Cardiac muscle cell (in vitro differentiated cells and primary cell): ENCODE measurements at places on chromosomes 6 and 20.

GRCh38 chr20:22453244-22454080 lies 130.9 kb downstream of the FOXA2 start:
- peaks cover 68% of the 10 kb centered on the region for H3K27me3 ChIP-seq
- H3K4me1 ChIP-seq, result no peaks in the 10 kb centered on the region
- H3K36me3 ChIP-seq, result no peaks in the 10 kb centered on the region
- no peak overlapping the region for H3K4me3 ChIP-seq
- no peak overlapping the region for H3K27ac ChIP-seq

- H3K27me3 ChIP-seq, result no peaks in the 10 kb centered on the region
- DNase-seq, result peak; percentile 70
- H3K36me3 ChIP-seq, result no peaks in the 10 kb centered on the region
- peak overlapping the region; percentile 74 for H3K27ac ChIP-seq
Observed at GRCh38 chr6:36784376-36784636, 54.9 kb downstream of the CPNE5 start.

- no peaks in the 10 kb centered on the region for H3K27me3 ChIP-seq
- no peaks in the 10 kb centered on the region for H3K4me1 ChIP-seq
- H3K36me3 ChIP-seq, result no peaks in the 10 kb centered on the region
- no peak overlapping the region for H3K27ac ChIP-seq
Observed at GRCh38 chr20:44404204-44405181, 49.0 kb downstream of the HNF4A start.

- peaks cover 14% of the 10 kb centered on the region for H3K4me1 ChIP-seq
- peak overlapping the region; percentile 14 for H3K4me3 ChIP-seq
- peak overlapping the region; percentile 77 for H3K27ac ChIP-seq
Observed at GRCh38 chr20:310645-311044, 13.3 kb downstream of the ZCCHC3 start.

- no peaks in the 10 kb centered on the region for H3K36me3 ChIP-seq
- peaks cover 5% of the 10 kb centered on the region for H3K4me1 ChIP-seq
- H3K27me3 ChIP-seq, result no peaks in the 10 kb centered on the region
- peak; percentile 76 for DNase-seq
- no peak overlapping the region for H3K27ac ChIP-seq
- no peak overlapping the region for H3K4me3 ChIP-seq
Observed at GRCh38 chr20:13119583-13119982, 101.5 kb upstream of the ISM1 start.

DNA sequence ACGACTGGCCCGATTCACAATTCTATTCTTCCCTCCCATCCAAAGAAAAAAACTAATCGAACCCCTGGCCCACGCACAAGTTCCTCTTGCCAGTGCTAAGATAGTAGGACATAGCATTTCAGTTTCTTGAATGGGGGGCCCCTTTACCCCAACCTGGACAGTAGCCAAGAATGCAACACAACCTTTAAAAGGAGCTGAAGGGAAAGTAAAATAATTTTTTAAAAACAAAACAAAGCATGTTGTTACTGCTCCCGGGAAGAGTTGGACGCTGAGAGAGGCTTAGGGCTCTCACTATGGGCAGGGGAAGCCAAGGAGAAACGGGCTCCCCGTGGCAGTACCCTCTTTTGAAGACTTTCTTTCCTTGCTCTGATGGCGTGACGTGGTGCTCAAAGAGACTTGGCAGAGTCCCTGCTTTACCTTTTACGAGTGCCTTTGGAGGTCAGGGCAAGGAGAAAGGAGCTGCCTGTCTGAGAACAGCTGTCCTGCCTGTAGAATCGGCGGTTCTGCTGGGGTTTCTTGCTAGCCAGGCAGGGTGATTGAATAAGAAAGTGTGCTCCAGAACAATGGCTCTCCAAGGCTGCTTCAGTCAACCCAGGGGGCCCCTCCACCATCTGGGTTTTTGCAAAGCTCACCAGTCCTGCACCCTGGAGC lies 5.8 kb downstream of the TFAP2C start:
- H3K27me3 ChIP-seq, result peaks cover 80% of the 10 kb centered on the region
- H3K36me3 ChIP-seq, result no peaks in the 10 kb centered on the region
- no peak overlapping the region for H3K4me3 ChIP-seq
- no peak for DNase-seq
- peaks cover 9% of the 10 kb centered on the region for H3K4me1 ChIP-seq
- H3K27ac ChIP-seq, result no peak overlapping the region

- H3K27me3 ChIP-seq, result no peaks in the 10 kb centered on the region
- no peak overlapping the region for H3K27ac ChIP-seq
- H3K36me3 ChIP-seq, result no peaks in the 10 kb centered on the region
- DNase-seq, result peak; percentile 31
- H3K4me1 ChIP-seq, result no peaks in the 10 kb centered on the region
Observed at GRCh38 chr6:22784601-22785410, 215.4 kb downstream of the HDGFL1 start.

DNA sequence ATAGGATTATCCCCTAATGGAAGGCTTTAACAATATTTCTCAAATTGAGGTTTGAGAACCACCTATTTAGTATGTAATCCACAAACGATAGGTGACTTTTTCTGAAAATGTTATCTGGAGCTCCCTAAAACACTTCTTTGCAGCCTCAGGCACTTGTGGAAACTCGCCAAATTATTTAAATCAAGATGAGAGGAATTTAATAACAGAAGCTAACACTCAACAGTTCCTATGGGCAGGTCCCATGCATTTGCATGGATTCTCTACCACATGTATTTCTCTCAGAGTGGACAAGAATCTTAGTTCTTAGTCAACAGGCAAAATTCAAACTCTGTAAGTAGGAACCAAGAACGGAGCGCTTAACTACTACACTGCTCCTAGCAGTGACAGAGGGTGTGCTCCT lies 20.7 kb downstream of the SOX4 start:
- DNase-seq, result no peak
- no peak overlapping the region for H3K27ac ChIP-seq
- H3K4me1 ChIP-seq, result no peaks in the 10 kb centered on the region

DNA sequence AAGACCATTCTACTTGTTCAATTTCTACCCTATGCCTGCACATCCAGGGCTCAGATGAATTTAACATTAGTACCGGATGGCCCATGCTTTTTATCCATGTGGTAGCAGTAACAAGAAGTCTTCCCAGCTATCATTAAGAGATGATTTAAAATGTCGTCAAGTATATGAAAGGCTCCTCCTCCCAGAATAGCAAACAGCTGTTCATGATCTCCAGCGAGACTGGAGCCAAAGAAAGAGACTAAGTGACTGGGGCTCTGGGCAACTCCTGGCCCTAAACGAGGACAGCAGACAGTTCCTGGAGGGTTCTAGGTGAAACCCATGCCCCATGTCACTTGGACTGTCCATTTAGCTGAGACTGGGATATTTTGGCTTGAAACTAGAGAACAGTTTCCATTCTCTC lies 160.8 kb downstream of the CDC5L start:
- no peak for DNase-seq
- no peak overlapping the region for H3K4me3 ChIP-seq
- H3K4me1 ChIP-seq, result no peaks in the 10 kb centered on the region
- no peak overlapping the region for H3K27ac ChIP-seq
- no peaks in the 10 kb centered on the region for H3K27me3 ChIP-seq

DNA sequence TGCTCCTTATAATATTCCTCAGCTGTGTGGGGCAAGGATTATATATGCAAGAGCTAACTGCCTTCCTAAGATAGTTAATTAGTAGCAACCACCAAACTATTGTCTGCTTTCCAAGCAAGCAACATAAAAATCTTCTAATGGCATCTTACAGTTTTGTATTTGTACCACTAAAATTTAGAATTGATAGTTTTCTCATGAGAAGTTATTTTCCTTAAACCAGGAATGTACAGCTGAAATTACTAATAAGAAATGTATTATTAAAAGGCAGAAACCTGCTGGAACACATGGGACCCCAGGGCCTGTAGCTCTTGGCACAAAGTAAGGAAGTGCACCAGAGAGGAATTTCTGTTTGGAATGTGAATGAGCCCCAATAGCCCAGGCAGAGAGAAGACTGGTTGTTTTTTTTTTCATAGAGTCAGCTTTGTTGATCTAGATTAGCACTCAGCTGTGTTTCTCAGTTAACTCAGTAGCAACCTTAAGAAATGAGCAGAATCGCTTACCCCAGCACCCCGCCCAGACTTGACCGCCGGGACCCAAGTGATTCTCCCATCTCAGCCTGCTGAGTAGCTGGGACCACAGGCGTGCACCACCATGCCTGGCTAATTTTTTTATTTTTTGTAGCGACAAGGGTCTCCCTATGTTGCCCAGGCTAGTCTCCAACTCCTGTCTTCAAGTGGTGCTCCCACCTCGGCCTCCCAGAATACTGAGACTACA lies 2.6 kb downstream of the MGME1 start:
- peak; percentile 63 for DNase-seq
- peak overlapping the region; percentile 95 for H3K4me3 ChIP-seq
- no peaks in the 10 kb centered on the region for H3K27me3 ChIP-seq

- H3K4me1 ChIP-seq, result no peaks in the 10 kb centered on the region
- H3K27ac ChIP-seq, result no peak overlapping the region
- H3K36me3 ChIP-seq, result no peaks in the 10 kb centered on the region
- no peaks in the 10 kb centered on the region for H3K27me3 ChIP-seq
- no peak for DNase-seq
Observed at GRCh38 chr6:5172041-5172653, 87.0 kb downstream of the PPP1R3G start.

GRCh38 chr20:59032713-59033059 lies 551 bp upstream of the ATP5F1E start:
- peaks cover 24% of the 10 kb centered on the region for H3K4me1 ChIP-seq
- peak; percentile 42 for DNase-seq
- peak overlapping the region; percentile 82 for H3K4me3 ChIP-seq
- peak overlapping the region; percentile 77 for H3K27ac ChIP-seq
- H3K27me3 ChIP-seq, result no peaks in the 10 kb centered on the region

GRCh38 chr6:124493259-124493658 lies 469.0 kb upstream of the RNF217 start:
- H3K27ac ChIP-seq, result no peak overlapping the region
- no peak for DNase-seq
- H3K4me1 ChIP-seq, result no peaks in the 10 kb centered on the region
- no peak overlapping the region for H3K4me3 ChIP-seq
- H3K27me3 ChIP-seq, result no peaks in the 10 kb centered on the region

- DNase-seq, result no peak
- H3K36me3 ChIP-seq, result no peaks in the 10 kb centered on the region
- H3K4me3 ChIP-seq, result no peak overlapping the region
- no peak overlapping the region for H3K27ac ChIP-seq
- peaks cover 10% of the 10 kb centered on the region for H3K4me1 ChIP-seq
Observed at GRCh38 chr6:13467216-13467600, 20.2 kb downstream of the GFOD1 start.

DNA sequence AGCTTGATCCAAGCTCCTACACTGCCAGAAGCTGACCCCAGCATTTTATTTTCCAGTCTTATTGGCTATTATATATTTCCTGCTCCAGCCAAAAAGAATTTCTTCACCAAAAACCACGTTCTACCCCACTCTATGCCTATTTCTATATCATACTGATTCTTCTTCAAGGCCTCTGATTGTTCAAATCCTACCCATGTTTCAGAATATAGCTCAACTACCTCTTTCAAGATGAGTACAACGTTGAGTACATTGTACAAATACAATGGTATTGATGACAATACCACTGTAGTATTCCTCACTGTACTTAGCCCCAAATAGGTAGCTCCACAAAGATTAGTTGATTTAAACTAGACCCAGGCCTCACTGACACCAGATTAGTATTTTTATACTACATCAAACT lies 31.0 kb downstream of the ASCC3 start:
- H3K36me3 ChIP-seq, result no peaks in the 10 kb centered on the region
- no peaks in the 10 kb centered on the region for H3K4me1 ChIP-seq
- no peak overlapping the region for H3K4me3 ChIP-seq
- no peak for DNase-seq
- no peak overlapping the region for H3K27ac ChIP-seq

DNA sequence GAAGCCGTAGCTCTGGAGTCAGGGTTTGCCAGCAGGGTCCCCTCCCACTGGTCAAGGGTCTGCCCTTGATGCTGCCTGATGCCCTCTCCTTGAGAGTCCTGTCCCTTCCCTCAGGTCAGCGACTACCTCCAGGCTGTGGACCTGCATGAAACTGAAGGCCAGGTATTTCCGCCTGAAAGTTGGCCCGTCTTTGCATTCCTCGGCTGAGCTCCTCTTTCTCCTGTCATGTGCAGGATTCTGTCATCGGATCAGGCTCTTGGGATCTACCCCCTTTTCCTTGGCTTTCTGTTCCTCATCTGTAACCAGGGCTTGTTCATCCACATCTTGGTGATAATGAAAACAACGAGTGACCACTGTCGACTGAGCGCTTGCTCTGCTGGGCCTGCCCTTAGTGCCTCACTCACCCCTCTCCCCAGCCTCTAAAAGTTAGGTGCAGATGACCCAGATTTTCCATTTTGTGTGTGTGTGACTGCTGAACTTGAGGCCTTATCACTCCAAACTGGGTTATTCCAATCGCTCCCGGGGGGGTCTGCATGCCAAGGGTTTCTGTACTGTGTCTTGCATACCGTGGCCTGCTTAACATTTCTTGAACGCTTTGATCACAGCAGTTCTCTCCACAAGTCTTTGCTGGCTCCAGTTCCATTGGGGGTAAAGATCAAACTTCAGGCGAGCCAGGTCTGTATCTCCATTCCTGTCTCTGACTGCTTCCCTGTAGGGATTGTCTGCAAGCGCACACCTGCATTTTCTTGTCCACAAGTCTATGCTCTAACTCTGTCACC lies 81.6 kb downstream of the DTD1 start:
- H3K4me1 ChIP-seq, result peaks cover 22% of the 10 kb centered on the region
- H3K4me3 ChIP-seq, result no peak overlapping the region
- peak overlapping the region; percentile 83 for H3K27ac ChIP-seq
- H3K27me3 ChIP-seq, result no peaks in the 10 kb centered on the region
- H3K36me3 ChIP-seq, result no peaks in the 10 kb centered on the region
- DNase-seq, result peak; percentile 70

- H3K36me3 ChIP-seq, result no peaks in the 10 kb centered on the region
- DNase-seq, result no peak
- no peak overlapping the region for H3K4me3 ChIP-seq
- H3K27ac ChIP-seq, result no peak overlapping the region
- no peaks in the 10 kb centered on the region for H3K27me3 ChIP-seq
Observed at GRCh38 chr6:53151676-53152075, 3.0 kb upstream of the GCM1 start.

DNA sequence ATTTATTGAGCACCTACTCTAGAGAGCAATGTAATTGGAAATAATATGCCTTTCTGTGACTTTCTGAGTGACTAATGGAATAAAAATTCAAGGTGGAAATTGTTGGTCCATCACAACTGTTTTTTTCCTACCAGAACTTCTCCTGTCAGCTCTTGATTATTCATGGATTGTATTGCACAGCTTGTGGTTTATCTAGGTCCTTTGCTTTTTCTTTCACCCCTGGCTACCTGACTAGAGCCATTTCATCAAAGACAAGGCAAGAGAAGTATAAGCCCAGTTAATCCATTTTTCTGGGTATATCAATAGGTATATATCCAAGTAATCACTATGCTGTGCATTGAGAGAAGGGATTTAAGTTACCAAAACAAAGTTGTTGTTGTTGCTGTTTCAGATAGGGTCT lies 168.4 kb downstream of the MMS22L start:
- DNase-seq, result no peak
- H3K36me3 ChIP-seq, result no peaks in the 10 kb centered on the region
- H3K27me3 ChIP-seq, result no peaks in the 10 kb centered on the region
- no peak overlapping the region for H3K4me3 ChIP-seq
- H3K4me1 ChIP-seq, result no peaks in the 10 kb centered on the region

GRCh38 chr20:34987288-34988190 lies 31.9 kb downstream of the MYH7B start:
- DNase-seq, result no peak
- H3K27ac ChIP-seq, result peak overlapping the region; percentile 49
- peaks cover 12% of the 10 kb centered on the region for H3K36me3 ChIP-seq
- H3K4me1 ChIP-seq, result no peaks in the 10 kb centered on the region
